Activated T-helper 1 cell treated with anti-CD3 and anti-CD28 coated beads, Interleukin-12 subunit alpha, Interleukin-12 subunit beta, Interleukin-2, Interleukin-4 antibody, amounts not matched to agents 30 ng/mL and 10 ng/mL and 1 ng/mL, durations not matched to agents 14 hours and 24 hours and 36 hours (primary cell): ENCODE measurements at places on chromosomes 1 and 21.

DNA sequence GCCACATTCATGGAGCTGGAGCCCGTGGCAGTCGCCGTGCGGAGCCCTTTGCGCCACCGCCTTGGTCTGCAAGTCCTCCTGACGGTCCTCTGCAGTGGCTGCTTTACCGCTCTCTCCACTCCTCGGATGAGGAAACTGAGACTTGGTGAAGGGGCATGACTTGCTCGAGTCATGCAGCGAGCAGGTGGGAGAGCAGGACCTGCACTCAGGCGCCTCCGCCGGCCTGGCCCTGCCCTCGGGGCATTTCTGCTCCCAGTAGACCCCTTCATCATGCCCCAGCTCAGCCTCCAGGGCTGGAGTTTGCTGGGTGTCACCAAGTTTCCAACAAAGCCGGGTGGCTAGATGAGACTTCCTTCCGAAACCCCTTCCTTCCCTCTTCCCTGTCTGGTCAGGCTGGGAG lies 100.0 kb upstream of the TARDBP start:
- DNase-seq = no peak
- H3K27ac ChIP-seq = no peak overlapping the region
- H3K27me3 ChIP-seq = peaks cover 19% of the 10 kb centered on the region
- H3K4me1 ChIP-seq = peaks cover 3% of the 10 kb centered on the region
- H3K4me3 ChIP-seq = no peak overlapping the region

DNA sequence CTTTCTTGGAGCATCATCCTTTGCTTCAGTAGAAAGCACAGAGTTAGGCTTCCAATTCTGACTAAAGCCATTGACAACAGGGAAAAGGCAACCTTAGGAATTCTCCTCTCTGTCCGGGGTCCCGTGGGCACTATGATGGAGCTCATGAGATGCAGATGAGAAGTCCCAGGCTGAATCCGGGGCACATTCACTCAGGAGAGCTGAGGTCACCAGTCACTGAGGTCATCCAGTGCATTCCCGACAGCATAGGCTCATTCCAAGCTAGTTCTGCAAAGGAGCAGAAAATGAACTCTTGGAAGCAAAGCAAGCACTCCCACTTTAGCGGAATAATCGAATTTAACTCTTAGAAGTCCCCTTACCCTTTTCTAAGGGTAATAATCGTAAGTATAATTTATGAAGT lies 6.8 kb downstream of the CR1 start:
- peaks cover 4% of the 10 kb centered on the region for H3K4me1 ChIP-seq
- H3K4me3 ChIP-seq = no peak overlapping the region
- no peak overlapping the region for H3K27ac ChIP-seq

GRCh38 chr1:246790364-246790763 lies 66.2 kb downstream of the SCCPDH start:
- H3K27ac ChIP-seq = no peak overlapping the region
- no peaks in the 10 kb centered on the region for H3K4me1 ChIP-seq
- H3K27me3 ChIP-seq = no peaks in the 10 kb centered on the region
- DNase-seq = no peak
- H3K4me3 ChIP-seq = no peak overlapping the region

DNA sequence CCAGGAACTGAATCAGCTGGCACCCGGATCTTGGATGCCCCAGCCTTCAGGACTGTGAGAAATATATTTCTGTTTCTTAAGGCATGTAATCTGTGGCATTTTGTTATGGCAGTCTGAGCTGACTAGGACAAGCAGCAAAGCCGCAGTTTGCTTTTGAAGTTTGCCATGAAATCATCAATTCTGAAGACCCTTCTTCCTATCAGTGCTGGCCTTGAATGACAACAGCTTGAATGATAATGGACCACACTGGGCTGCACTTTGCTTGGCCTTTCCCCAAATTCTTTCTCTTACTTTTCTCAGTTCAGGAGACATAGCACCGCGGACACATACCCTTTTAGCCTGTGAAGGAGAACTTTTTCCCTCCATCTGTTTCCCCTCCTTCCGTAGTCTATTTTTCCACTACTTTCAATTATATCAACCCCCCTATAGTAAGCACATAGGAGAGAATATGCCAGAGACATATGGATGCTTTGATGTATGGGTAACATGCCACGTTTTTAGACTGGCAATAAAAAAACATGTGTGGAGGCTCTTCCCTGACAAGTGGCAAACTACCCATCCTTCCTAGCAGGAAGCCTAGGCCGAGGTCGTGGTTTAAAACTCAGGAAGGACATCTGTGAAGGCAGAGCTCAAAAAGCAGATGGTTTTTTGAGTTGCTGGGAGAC lies 42.9 kb downstream of the HLX start:
- H3K4me1 ChIP-seq = no peaks in the 10 kb centered on the region
- H3K27me3 ChIP-seq = no peaks in the 10 kb centered on the region
- H3K27ac ChIP-seq = no peak overlapping the region
- no peaks in the 10 kb centered on the region for H3K36me3 ChIP-seq

- H3K4me3 ChIP-seq = no peak overlapping the region
- no peaks in the 10 kb centered on the region for H3K27me3 ChIP-seq
- H3K4me1 ChIP-seq = no peaks in the 10 kb centered on the region
- no peak overlapping the region for H3K27ac ChIP-seq
- H3K36me3 ChIP-seq = no peaks in the 10 kb centered on the region
These were observed 1265.3 kb upstream of the ADGRL2 start for GRCh38 chr1:80535466-80535865.

- no peaks in the 10 kb centered on the region for H3K36me3 ChIP-seq
- H3K27me3 ChIP-seq = peaks cover 5% of the 10 kb centered on the region
- peaks cover 12% of the 10 kb centered on the region for H3K4me1 ChIP-seq
- H3K27ac ChIP-seq = no peak overlapping the region
- H3K4me3 ChIP-seq = no peak overlapping the region
These were observed 56.7 kb downstream of the KCNN3 start for GRCh38 chr1:154813300-154813816.

- H3K27ac ChIP-seq = no peak overlapping the region
- peaks cover 4% of the 10 kb centered on the region for H3K27me3 ChIP-seq
- H3K36me3 ChIP-seq = no peaks in the 10 kb centered on the region
- H3K4me1 ChIP-seq = no peaks in the 10 kb centered on the region
- H3K4me3 ChIP-seq = no peak overlapping the region
- DNase-seq = no peak
These were observed 27.4 kb upstream of the CAMTA1 start for GRCh38 chr1:6757719-6758435.

GRCh38 chr1:158119976-158120653 lies 60.6 kb upstream of the CD1D start:
- H3K27ac ChIP-seq = no peak overlapping the region
- H3K36me3 ChIP-seq = no peaks in the 10 kb centered on the region
- no peaks in the 10 kb centered on the region for H3K4me1 ChIP-seq
- no peak overlapping the region for H3K4me3 ChIP-seq

DNA sequence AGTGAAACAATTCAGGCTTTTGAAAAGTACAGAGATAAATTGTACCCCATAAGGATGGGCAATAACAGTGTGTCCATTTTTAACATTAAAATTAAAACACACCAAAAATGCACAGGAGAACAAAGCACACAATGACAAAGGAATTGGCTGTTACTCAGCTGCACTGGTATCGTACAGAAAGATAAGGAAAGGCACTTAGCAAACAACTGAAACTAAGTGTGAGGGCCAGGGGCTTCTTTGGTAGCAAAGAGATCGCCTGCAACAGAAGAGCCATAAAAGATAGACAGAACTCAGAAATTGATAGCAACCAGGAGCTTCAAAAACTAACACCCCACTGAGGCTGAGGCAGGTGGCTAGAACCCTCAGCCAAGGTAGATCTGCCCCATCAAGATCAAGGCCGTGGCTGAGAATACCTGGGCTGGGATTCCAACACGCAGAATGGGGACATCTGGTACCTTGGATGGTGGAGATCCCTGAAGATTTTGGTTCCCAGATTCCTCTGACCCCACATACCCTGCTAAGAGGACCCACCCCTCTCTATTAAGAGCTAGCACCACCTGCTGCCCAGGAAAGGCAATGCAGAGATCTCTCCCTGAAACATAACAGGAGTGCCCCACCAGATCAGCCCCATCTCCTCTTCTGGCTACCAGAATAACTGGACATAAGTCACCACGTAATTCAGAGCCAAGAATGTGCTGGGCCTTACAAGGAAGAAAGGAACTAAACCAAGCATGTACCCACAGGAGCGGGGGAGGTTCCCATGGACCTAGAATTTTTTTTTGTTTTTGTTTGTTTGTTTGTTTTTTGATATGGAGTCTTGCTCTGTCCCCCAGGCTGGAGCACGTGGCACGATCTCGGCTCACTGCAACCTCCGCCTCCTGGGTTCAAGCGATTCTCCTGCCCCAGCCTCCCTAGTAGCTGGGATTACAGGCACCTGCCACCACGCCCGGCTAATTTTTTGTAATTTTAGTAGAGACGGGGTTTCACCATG lies 16.2 kb downstream of the PLEKHO1 start:
- no peak overlapping the region for H3K4me3 ChIP-seq
- peaks cover 14% of the 10 kb centered on the region for H3K27me3 ChIP-seq
- H3K4me1 ChIP-seq = peaks cover 26% of the 10 kb centered on the region
- H3K27ac ChIP-seq = no peak overlapping the region

GRCh38 chr1:236645016-236645680 lies 40.8 kb upstream of the HEATR1 start:
- no peaks in the 10 kb centered on the region for H3K4me1 ChIP-seq
- DNase-seq = no peak
- H3K36me3 ChIP-seq = no peaks in the 10 kb centered on the region
- H3K27me3 ChIP-seq = no peaks in the 10 kb centered on the region
- H3K4me3 ChIP-seq = no peak overlapping the region

GRCh38 chr1:35577071-35577998 lies 4.2 kb downstream of the TFAP2E start:
- peak overlapping the region; percentile 76 for H3K4me3 ChIP-seq
- H3K36me3 ChIP-seq = peaks cover 5% of the 10 kb centered on the region
- peak overlapping the region; percentile 21 for H3K27ac ChIP-seq
- H3K27me3 ChIP-seq = peaks cover 28% of the 10 kb centered on the region

- peak overlapping the region; percentile 98 for H3K27ac ChIP-seq
- peaks cover 77% of the 10 kb centered on the region for H3K4me1 ChIP-seq
- peak overlapping the region; percentile 73 for H3K4me3 ChIP-seq
- H3K36me3 ChIP-seq = peaks cover 47% of the 10 kb centered on the region
These were observed 26.3 kb downstream of the ZBTB17 start for GRCh38 chr1:15949453-15950245.

DNA sequence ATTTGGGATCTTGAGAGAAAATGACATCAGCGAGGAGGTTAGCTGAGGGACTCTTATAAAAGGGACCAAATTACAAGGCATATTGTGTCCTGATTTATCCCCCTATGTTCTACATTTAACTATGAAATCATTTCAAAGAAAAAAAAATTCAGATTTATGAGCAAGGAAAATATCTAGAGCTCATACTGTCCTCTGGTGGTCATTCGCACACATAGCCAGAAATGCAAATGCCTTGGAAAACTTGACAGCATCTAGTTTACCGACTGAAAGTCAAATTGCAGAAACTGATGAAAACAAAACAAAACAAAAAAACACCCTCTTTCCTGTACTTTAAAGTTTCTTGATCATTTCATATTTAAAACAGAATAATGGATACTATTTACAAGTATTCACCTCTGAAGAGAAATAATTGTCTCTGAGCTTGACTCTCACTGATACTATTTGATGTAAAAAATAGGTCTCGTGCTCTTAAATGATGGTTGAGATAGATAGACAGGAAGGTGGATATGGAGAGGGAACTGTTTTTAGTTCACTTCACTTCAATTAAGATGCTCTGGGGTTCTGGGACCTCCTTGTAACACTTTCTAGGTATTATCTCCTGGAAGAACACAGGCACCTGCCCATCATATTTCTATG lies 253.8 kb downstream of the PCP4 start:
- no peak overlapping the region for H3K4me3 ChIP-seq
- DNase-seq = no peak
- no peaks in the 10 kb centered on the region for H3K4me1 ChIP-seq

GRCh38 chr1:36156329-36157114 lies 562 bp downstream of the MAP7D1 start:
- H3K4me3 ChIP-seq = peak overlapping the region; percentile 83
- H3K36me3 ChIP-seq = peaks cover 14% of the 10 kb centered on the region
- H3K27me3 ChIP-seq = no peaks in the 10 kb centered on the region

DNA sequence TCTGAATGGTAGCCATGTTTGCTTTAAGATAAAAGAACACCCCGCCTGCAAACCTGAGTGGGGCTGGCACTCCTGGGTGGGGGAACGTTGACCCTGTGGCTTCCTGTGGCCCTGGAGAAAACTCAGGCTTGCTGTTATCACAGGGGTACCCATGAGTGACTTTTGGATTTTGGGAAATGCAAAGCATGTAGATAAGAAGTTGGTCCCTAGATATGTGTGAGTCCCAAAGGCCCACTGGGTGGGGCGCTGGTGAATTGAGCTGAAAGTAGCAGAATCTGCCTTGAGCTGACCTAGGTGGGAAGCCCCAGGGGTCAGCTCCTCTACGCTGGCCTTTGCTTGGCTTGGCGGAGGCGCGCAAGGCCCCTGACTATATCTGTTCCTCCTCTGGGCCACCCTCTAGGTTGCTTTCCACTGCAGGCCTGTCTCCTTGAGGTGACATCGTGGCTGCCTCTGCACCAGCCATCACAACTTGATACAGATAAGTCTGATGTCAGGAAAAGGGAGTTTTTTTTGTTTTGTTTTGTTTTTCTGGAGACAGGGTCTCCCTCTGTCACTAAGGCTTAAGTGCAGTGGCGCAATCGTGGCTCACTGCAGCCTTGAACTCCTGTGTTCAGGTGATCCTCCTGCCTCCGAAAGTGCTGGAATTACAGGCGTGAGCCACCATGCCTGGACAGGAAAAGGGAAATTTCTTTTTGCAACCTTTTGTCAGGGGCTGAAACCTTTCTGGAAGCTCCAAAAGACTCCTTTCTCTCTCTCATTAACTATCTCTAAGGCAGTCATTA lies 72.2 kb downstream of the AGPAT3 start:
- H3K27me3 ChIP-seq = no peaks in the 10 kb centered on the region
- H3K36me3 ChIP-seq = peaks cover 11% of the 10 kb centered on the region
- peaks cover 20% of the 10 kb centered on the region for H3K4me1 ChIP-seq
- no peak overlapping the region for H3K4me3 ChIP-seq
- H3K27ac ChIP-seq = no peak overlapping the region

DNA sequence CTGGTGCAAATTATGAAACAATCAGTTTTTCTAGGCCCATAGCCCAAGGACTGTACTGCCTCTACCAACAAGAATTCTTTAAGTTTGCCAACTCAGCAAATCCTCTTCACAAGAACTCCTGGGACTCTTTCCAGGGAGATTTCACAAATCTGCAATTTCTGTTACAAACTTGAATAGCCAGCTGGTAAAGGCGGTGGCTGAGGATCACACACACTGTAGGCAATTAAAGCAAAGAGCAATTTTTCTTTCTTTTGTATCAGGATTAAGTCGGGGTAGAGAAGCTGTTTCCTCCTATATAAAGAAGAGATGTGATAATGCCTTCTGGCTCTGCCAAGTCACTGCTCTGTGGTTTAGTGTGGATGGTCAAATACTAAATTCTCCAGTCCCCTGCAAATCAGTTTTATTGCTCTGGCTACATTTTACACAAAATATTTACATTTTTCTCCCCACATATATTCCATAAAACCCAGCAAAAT lies 1.7 kb downstream of the ALDH9A1 start:
- H3K36me3 ChIP-seq = peaks cover 26% of the 10 kb centered on the region
- H3K27ac ChIP-seq = no peak overlapping the region
- H3K27me3 ChIP-seq = no peaks in the 10 kb centered on the region
- no peak for DNase-seq
- peaks cover 26% of the 10 kb centered on the region for H3K4me1 ChIP-seq

- DNase-seq = no peak
- no peak overlapping the region for H3K27ac ChIP-seq
- peaks cover 51% of the 10 kb centered on the region for H3K27me3 ChIP-seq
- no peaks in the 10 kb centered on the region for H3K36me3 ChIP-seq
These were observed 65.6 kb upstream of the CD1D start for GRCh38 chr1:158115126-158115525.
